ENCODE measurements at places on chromosomes 5 and 9.

DNA sequence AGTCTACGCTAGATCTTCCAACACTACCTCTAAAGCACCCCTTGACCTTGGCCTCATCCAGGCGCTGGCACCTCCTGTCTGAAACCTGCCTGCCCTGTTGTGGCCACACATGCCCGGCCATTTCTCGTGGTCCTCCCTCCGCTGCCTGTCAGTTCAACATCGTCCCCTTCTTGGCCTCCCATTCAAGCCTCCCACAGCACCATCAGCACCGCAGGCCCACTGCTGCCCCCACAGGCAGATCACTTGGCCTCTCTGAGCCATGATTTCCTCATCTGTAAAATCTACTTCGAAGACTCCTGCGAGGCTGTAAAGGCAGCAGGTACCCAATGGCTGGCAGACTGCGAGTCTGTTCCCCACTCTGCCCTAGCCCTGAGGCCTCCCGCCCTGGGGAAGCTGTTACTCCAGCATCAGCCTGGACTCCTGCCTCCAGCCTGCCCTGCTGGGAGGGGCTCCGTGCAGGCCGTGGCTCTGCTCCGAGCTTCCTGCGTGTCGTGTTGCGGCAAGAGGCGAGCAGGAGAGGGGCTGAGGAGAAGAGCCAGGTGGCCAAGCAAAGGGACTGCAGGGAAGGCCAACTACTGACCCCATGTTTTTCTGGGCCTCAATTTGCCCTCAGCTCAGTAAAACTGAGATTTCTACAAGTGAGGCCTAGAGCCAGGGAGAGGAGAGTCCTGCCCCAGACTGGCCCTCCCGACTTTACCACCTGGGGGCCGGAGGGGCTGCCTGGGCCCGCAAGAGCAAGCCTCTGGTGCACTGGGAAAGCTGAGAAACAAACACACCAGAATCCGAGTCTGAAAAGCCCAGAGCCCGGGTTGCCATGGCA is 70.5 kb upstream of the LRRTM2 start:
- DNase-seq = no peak

DNA sequence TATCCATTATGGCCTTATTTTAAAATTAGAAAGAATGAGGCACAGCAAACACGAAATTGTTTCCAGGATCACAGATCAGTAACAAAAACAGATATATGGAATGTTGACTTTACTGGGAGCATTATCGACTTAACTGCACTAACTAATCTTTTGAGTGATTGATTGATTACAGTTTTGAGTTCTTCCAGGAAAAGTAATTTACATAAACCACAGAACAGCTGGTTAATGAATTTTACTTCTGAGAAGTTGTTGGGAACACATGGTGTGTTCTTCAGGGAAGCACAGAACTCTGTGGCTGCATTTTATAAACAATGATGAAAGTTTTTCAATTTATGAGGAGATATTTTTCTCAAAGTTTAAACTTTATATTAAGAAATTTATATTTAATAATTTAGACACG is 802.4 kb upstream of the ACO1 start:
- DNase-seq = no peak

DNA sequence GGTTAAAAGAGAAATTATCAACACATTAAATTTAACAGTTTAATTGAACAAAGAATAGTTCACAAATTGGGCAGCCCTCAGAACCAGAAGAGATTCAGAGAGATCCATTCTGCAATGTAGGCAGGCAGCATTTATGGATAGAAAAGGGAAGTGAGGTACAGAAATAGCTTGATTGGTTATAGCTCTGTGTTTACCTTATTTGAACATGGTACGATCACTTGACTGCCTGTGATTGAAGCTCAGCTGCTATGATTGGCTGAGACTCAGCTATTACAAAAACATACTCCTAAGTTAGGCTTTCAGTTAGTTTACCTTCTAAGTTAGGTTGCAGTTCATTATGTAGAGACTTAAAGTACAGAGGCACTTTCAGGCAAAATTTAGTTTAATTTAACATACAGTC is 7.3 kb downstream of the CNTRL start:
- DNase-seq = no peak

DNA sequence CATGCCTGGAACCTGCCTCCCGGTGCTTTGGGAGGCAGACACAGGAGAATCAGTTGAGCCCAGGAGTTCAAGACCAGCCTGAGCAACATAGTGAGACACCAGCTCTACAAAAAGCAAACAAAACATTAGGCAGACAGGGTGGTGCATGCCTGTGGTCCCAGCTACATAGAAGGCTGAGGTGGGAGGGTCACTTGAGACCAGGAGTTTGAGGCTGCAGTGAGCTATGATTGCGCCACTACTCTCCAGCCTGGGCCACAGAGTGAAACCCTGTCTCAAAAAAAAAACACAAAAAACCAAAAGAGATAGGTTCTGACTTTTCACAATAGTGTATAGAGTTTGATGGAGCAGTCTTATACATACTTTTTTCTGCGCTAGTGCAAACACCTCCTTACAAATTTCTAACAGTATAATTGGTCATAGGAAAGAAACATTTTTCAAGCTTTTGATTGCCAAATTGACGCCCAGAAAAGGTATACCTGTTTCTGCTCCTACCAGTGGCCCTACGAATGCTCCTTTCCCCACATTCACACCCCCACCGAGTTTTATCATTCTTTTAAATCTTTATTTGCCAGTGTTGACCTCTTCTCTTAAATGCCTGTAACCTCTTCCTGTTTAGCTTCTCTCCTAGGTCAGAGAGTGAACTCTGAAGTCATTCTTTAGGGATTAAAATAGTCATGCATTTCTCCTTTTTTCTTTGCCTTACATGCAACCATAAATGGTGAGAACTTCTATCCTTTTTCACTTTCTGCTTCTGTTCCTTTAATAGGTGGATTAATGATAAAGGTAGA is 7.5 kb downstream of the DOCK8 start:
- DNase-seq = no peak

DNA sequence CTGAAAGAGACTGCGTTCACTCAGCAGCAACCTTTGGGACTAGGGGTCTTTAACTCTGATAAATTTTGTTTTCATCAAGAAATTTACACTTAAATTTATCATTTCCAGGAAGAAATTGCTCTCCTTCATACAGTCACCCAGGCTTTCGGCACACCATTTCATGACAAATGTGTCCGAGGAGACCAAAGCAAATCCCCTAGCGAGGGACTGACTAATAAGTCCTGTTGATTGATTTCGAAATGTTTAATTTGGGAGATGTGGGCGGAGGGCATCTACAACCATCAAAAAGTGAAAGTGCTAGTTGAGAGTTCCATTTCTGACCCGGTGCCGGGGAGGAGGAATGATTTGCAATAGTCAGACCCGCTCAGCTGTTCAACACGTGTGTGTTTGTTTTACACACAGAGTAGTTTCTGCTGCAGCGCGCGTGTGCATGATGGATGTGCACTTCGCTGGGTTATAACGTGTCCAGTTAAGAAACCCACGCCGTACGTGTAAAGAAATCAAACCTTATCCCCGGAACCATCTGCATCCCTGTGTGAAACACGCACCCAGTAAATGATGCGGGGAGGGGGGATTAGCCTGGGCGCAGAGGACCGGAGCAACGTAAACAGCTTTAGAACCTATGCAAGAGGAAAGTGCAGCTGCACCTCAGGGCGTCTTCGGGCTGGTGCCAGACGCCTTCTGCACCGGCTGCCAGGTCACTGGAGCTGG is 845 bp upstream of the NR4A3 start:
- peak; percentile 55 for DNase-seq

GRCh38 chr5:126780165-126780827 is 3.4 kb downstream of the LMNB1 start:
- DNase-seq = peak; percentile 56

DNA sequence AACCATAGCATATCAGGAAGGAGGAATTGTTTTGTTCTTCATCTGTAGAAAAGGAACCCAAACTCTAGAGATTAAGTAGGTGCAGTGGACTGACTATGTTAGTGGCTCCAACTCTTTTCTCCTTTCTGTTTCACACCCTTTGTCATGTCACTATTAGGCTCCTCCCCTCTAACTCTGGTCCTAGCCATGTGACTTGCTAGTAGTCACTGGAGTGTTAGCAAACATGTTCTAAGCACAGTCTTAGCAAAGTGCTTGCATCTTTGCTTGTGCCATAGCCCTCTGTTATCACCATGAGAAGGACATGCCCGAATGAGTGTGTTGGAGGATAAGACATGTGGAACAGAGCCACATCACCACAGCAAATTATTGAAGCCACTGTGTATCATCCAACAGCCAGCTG is 55.4 kb upstream of the PPP3R2 start:
- no peak for DNase-seq

GRCh38 chr5:33343676-33344327 is 97.0 kb upstream of the TARS1 start:
- DNase-seq = no peak

- no peak for DNase-seq
Observed at GRCh38 chr5:100542086-100542485, 6.9 kb downstream of the FAM174A start.

GRCh38 chr5:76809141-76809540 is 9.7 kb upstream of the F2RL1 start:
- no peak for DNase-seq

GRCh38 chr5:173056783-173057061 is 570 bp downstream of the CREBRF start:
- no peak for DNase-seq

- DNase-seq = peak; percentile 20
Observed at GRCh38 chr9:75890472-75891276, at the start of gene PCSK5. TSS of gene PCSK5 (plus strand) at chr9:75890673. CDS start at chr9:75891182, 509 bp downstream.

DNA sequence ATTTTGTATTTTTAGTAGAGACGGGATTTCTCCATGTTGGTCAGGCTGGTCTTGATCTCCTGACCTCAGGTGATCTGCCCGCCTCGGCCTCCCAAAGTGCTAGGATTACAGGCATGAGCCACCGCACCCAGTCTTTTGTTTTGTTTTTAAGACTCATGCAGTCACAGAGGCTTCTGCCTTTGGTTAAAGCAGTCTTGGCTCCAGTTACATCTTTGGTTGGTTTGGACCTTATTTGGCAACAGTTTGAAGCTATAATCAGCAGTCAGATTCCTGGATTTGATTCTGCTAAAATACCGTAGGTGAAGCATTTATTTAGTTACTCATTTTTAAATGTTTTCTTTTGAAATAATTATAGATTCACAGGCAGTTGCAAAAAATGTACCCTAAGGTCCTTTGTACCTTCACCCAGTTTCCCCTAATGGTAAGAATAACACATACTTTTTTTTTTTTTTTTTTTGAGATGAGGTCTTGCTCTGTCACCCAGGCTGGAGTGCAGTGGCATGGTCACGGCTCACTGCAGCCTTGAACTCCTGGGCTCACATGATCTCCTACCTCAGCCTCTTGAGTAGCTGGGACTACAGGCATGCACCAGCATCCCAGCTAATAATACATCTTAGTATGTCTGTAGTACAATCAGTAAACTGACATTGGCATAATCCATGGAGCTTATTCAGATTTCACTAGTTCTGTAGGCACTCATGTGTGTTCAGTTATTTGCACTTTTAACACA is 15.7 kb downstream of the USP20 start:
- no peak for DNase-seq

GRCh38 chr5:121285801-121286521 is 565.7 kb upstream of the FTMT start:
- no peak for DNase-seq

DNA sequence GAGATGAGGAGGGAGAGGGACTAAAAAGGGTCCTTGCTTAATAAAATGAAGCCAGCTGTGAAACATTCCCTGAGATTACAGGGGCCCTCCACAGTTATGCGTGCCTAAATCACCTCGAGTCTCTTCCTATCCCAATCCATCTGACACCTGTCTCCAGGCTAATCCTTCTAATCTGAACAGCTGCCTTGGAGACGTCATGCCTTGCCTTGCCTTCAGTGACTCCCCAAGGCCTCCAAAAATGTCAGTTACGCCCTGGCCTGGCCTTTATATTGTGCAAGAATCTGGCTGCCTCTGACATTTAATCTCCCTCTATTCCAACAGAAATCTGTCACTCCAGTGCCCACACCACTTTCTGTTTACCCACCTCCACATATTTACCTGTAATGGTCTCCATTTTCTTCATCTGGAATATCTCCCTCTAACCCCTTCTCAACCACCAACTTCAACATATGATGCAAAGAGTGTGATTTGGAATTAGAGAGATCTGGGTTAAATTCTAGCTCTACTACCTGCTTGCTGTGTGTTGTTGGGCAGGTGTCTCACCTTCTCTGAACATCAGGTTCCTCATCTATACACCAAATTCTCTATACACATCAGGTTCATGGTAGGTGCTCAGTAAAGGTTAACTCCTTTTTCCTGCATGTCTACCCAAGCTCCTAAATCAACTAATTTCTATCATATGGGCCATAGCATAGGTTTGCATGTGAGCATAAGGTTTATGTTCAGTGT is 57.9 kb downstream of the PTCD2 start:
- no peak for DNase-seq

GRCh38 chr9:114016629-114017423 is 61.3 kb downstream of the AMBP start:
- DNase-seq = no peak

DNA sequence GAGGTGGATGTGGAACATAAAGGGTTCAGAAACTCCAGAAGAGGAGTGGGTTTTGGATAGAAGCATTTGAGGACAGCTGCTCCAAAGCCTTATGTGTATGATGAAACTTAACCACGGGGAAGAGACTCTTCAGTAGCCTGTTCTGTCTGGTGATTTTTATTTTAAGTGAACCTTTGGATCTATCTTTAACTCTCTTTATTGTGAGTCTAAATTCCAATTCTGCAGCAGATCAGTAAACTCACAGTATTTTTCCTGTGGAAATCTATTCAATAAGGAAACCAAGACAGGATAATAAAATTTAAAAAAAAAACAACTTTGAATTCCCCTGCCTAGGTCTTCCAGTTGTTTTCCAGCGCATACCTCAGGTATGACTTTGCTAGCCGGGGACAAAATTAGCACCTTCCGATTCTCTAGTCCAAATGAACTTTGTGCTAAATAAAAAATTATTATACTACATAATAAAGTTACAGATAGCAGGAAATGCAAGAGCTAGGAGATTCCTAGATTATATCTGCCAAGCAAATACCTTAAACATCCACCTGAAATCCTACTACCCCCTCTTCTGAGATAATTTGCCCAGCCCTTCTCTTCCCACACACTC is 101.9 kb downstream of the NLN start:
- no peak for DNase-seq

DNA sequence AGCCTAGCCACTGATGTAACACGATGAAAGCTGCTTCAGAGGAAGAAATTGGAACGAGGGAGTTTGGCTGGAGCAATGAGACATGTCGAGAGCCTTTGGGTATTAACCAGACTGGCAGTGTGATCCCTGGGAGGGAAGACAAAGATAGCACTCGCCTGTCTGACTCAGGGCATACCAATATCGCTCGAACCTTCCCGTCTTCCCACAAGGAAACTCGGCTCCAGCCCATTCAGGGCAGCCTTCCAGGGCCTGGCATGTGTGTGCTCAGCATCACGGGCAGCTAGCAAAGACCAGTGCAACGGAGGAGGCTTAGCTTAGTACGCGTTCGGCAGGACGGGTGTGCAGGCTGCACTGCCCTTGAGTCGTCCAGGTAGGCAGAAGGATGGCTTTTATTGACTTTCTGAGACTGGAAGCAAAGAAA is 356.9 kb upstream of the WWC1 start:
- no peak for DNase-seq

DNA sequence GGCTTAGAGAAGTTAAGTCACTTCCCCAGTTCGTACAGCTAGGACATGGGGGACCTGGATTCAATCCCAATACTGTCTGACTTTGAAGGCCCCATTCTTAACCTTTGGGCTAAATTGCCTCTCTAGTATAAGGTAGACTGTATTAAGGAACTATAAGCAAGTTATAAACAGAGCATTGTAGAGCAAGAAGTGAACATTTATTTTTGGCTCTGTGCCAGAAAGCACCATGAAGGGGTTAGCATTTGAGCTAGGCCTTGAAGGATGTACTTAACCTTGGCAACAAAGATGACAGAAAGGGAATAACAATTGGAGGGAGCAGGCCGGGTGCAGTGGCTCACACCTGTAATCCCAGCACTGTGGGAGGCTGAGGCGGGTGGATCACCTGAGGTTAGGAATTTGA is 32.8 kb downstream of the GALNT10 start:
- DNase-seq = no peak
